GM12891 (cell line): ENCODE measurements at places on chromosomes 4 and X.

- peak; percentile 3 for DNase-seq
Measured at GRCh38 chr4:8914461-8915171, 43.0 kb upstream of the HMX1 start.

- DNase-seq = no peak
Measured at GRCh38 chr4:158714937-158715336, 8.3 kb downstream of the PPID start.

- no peak for DNase-seq
Measured at GRCh38 chrX:38402118-38402517, 49.7 kb downstream of the OTC start.

DNA sequence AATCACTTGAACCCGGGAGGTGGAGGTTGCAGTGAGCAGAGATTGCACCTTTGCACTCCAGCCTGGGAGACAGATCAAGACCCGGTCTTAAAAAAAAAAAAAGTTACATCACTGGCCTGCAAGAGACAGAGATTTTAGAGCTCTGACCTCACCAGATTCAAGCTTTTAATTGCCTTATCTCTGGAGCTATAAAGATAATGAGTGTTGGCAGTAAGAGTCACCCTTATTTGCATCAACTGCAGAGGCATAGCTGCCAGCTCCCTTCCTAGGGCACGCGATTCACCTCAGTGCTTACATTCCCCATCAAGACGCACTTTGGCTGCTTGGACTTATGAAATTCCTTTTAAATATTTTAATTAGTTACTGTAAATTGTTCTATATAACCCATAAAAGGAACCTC, 12.5 kb upstream of the SPATA4 start:
- no peak for DNase-seq

DNA sequence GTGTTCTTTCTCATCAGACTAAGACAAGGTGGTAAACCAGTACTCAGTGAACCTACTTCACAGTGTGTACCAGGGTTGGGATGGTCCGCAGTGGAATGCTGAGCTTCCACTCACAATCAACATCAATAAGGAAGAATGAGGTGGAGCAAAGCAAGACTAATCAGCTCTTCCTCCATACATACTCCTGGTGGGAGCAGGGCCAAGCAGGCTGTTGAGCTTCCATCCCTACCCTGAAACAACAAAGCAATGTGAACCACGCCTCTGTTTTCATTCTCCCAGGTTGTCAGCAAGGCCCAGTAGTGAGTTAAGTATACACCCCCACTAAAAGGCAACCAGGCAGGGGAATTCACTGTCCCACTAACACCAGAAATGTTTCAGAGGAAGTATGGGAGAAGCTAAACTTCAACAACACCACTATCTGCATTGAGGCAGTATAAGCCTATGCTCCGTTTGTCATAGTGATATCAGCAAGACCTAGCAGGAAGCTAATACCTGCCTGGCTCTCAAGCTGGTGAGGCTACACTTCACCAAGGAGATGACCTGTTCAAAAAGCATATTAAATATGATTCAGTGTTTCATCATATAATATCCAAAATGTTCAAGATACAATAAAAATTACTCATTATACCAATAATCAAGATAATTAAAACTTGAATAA, 109.5 kb downstream of the DDX60 start:
- DNase-seq = no peak

GRCh38 chr4:16026160-16026761, 57.6 kb downstream of the PROM1 start:
- DNase-seq = peak; percentile 8

DNA sequence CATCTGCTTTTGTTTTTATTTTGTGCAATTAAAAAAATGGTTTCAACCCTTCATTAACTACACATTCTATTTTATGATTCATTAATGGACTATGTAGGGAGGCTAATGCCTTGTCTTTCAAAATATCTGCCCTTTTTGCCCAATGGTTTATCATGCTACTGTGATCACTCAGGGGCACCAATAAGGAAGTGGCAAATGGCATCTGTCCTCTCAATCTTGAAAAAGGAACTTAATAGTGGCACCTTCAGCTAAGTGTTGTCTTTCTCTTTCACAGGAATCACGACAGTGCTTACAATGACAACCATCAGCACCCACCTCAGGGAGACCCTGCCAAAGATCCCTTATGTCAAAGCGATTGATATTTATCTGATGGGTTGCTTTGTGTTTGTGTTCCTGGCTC, 57.1 kb downstream of the COMMD8 start:
- DNase-seq = no peak

GRCh38 chr4:127049526-127049925, 583.2 kb upstream of the INTU start:
- no peak for DNase-seq

GRCh38 chr4:19857380-19857779, 394.3 kb upstream of the SLIT2 start:
- no peak for DNase-seq

- DNase-seq = no peak
Measured at GRCh38 chr4:29142708-29143107, 1577.5 kb upstream of the PCDH7 start.

- no peak for DNase-seq
Measured at GRCh38 chrX:12228862-12229261, 90.6 kb downstream of the FRMPD4 start.

GRCh38 chr4:38768968-38769394, 13.8 kb downstream of the TLR10 start:
- no peak for DNase-seq

DNA sequence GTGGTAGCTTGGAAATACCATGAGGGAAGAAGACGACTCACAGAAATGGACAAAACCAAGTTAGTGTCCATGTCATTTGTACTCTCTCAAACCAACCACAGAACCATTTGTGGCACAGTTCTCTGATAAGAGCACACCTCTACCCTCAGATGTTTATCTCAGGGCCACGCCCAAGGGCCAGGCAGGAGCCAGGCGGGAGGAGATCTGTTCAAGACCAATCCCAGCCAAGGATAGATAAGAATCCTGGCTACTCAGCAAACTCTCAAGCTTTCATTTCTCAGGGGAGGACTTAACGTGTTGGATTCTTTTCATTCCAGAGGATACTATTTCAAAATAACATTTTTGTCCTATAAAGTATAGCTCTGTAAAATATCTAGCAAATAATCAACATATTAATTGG, 95.0 kb downstream of the NYX start:
- no peak for DNase-seq

- DNase-seq = no peak
Measured at GRCh38 chrX:19639813-19640462, 124.6 kb upstream of the MAP3K15 start.

DNA sequence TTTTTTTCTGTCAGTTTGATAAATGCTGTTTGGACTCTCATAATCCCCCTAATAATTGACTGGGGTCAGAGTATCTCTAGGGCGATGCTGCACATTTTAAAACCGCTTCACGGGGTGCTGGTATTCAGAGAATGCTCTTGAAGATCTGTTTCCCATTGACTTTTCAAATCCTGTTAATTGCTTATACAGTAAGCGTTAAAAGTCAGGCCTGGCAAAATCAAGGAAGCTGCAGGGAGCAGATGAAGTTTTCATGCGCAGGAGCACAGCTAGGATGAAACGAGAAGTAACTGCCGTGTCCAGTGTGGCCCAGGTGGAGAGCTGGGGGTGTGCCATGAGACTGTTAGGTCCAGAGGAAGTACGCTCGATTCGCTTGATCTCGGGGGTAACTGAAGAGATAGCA, 312.9 kb downstream of the TRIML1 start:
- DNase-seq = no peak

DNA sequence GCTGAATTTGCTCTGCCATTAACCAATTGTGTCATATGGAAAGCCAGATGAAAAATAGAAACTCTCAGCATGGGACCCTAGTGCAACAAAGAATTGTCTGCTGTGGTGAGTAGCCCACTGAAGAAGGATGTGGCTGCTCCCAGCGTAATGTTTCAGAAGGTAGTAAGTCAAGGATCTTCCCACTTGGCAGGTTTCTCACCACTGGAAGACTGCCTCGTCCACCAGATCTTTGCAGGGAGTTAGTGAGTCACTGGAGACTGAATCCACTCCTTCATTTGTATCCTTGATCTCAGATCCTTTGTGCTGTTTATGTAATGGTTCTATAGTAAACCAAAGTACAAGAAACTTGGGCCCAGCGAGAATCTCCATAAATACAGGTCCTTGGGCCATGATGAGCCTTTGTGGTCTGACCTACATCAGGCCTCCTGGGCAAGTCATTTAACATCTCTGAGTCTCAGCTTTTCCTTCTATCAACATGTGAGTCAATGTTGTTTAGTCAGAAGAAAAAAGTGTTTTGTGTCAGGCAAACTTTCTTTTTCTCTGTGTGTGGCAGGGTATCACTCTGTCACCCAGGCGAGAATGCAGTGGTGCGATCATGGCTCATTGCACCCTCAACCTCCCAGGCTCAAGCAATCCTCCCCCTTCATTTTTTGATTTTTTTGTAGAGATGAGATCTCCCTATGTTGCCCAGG, 78.0 kb upstream of the CCDC160 start:
- DNase-seq = no peak

DNA sequence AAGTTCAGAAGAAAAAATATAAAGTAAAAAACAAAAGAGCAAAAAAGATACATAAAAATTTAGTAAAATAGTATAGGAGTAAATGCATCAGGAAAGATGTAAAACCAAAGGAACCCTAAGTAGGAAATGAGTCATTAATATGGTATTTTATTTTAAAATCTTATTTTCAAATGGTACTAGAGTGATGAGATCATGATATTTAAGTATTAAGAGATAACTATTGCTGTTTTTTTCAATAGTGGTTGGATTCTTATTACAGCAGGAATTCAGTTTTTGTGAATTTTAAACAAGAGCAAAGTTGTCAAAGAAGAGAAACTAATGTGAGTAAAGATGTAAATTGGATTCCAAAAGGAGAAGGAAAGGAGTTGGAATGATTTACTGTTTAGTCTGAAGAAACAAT, 20.0 kb downstream of the EMCN start:
- no peak for DNase-seq

GRCh38 chr4:118154649-118155048, 120.4 kb downstream of the NDST3 start:
- DNase-seq = no peak

- DNase-seq = no peak
Measured at GRCh38 chr4:8681391-8681790, 88.8 kb downstream of the CPZ start.

GRCh38 chr4:64967286-64967685, 558.0 kb upstream of the TECRL start:
- no peak for DNase-seq

- no peak for DNase-seq
Measured at GRCh38 chr4:135411251-135411650, 1209.7 kb upstream of the PABPC4L start.

DNA sequence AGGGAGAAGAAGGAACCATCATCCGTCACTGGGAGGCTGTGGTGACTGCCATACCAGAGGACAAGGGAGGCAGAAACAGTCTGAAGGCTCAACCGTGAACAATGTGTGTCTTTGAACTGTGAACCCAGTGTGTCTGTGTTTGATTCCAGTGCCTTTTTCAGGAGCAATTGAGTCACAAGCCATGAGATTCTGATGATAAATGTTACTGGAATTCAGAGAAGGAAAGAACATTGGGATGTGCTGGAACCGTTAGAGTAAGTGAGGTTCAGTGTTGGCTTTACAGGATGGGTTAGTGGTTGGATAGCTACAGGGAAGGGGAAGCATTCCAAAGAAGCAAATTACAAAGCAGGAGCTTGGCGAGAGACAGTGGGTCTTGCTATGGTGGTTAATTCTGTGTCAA, 464.4 kb downstream of the TRIML1 start:
- DNase-seq = no peak

GRCh38 chrX:110201799-110202198, 116.1 kb downstream of the AMMECR1 start:
- DNase-seq = no peak

DNA sequence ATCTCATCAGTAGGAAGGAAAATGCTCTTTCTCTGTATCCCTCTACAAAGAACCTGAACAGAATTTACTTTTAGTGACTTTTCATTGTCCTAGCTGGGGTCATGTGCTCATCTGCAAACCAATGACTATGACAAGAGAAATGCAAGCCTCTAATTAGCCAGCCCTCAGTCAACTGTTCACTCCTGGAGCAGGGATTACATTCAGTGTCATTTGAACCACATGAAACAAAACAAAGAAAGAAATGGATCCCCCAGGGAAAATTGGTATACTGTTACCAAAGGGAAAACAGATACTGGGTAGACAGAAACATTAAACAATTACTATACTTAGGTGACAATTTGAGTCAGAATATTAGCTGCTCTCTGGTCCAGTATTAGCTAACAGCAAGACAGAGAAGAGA, 173.6 kb downstream of the RCHY1 start:
- no peak for DNase-seq

GRCh38 chr4:169658975-169659715, 38.8 kb downstream of the CLCN3 start:
- DNase-seq = no peak

DNA sequence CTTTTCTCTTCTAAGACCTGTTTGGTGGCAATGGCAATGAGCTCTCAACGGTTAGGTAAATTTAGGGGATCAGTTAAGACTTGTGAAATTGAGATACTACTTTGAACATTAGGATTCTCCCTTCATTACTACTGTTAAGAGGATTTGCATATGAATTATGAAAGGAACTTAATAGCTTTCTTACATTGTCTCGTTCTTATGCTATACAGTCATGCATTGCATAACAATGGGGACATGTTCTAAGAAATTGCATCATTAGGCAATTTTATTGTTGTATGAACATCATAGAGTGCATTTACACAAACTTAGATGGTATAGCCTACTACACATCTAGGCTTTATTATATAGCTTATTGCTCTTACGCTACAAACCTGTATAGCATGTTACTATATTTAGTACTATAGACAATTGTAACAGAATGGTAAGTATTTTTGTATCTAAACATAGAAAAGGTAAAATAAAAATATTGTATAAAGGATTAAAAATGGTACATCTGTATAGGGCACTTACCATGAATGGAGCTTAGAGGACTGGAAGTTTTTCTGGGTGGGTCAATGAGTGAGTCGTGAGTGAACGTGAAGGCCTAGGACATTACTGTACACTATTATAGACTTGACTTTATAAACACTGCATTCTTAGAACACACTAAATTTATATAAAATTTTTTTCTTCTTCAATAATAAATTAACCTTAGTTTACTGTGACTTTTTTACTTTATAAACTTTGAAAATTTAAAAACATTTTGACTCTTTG, 62.5 kb downstream of the PAQR3 start:
- DNase-seq = no peak

DNA sequence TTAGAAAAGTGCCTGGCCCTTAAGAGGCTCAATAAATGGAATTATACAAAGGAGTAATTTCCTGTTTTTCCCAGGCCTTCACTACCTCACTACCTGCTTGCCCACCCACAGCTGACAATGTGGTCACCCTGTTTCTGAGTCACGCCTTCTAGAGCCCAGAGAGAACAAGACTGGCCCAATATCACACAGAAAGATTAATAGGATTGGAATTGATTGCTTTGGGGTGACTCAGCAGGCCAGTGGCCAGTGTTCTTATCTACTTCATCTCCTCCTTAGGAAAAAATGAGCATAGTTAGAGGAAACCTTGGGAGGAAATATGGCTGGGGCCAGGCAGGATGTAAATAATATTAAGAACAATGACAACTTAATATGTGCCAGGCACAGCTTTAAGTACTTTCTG, 4.5 kb upstream of the FGF16 start:
- no peak for DNase-seq

- no peak for DNase-seq
Measured at GRCh38 chr4:907691-908425, 24.3 kb downstream of the GAK start.
